ENCODE measurements at places on chromosomes 3 and 15.

DNA sequence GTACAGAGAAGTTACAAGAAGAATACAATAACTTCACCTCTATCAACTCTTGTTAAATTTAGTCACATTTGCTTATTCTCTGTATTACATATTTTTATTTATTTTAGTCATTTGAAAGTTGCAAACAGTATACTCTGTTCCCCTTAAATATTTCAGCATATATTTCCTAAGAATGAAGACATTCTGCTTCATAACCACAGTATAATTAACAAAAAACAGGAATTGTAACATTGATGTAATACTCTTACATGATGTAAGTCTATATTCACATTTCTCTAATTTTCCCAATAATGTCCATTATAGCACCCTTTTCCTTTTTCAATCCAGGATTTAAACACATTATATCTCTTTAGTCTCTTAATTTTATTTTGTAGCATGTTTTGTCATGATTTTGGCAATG is 112.0 kb downstream of the AKAP13 start:
- no peak for DNase-seq

DNA sequence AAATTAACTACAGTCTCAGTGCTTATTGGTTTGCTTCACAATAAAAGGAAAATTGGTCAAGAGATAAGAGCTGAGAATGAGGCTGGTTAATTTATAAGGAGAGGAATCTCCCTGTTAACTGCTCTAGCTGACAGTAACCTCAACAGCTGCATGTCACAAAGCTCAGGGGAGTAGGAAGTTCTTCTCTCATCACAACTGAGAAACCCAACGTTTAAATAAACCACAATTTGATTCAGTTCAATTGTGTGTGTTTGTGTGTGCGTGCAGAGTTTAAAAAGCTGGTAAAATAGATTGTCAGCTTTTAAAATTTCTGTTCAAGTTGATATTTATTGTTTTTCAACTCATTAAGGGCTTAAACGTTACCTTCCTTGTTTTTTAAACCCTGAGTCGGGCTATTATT is 3.5 kb upstream of the TGFBR2 start:
- DNase-seq: no peak

DNA sequence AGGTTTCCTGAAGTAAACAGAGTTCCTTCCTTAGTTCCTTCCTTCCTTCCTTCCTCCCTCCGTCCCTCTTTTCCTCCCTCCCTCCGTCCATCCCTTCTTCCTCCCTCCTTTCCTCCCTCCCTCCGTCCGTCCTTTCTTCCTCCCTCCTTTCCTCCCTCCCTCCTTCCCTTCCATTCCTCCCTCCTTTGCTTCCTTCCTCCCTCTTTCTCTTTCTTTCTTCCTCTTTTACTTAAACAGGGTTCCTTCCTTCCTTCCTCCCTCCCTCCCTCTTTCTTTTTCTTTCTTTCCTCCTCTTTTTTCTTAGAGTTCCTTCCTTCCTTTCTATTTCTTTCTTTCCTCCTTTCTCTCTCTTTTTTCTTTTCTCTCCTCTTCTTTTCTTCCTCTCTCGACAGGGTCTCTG is 35.2 kb downstream of the ATR start:
- no peak for DNase-seq

DNA sequence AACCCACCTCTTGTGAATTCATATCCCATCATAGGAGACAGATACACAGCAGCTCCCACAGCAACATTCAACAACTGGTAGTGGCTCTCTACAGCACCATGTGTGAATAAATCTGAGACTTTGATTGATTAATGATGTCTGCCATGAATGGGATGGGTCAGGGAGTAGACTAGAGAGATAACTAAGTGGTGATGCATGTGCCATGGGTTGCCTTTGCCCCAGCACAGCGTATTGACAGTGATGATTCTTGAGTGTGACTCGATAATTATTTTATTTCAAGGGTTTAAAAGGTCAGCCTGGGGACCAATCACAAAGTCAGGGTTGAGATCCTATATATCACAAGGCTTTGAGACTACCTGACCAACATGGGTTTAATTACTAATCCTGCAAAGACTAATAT is 295.9 kb downstream of the PTPRG start:
- no peak for DNase-seq

Data from stimulated activated CD8-positive, alpha-beta memory T cell treated with anti-CD3 and anti-CD28 coated beads, Interleukin-4, amount 100 ng/mL, for 24 hours (primary cell).